ENCODE measurements at places on chromosomes 3 and 15.
A peak's percentile ranks its signal among the peaks of the same experiment; 100 is the strongest.

DNA sequence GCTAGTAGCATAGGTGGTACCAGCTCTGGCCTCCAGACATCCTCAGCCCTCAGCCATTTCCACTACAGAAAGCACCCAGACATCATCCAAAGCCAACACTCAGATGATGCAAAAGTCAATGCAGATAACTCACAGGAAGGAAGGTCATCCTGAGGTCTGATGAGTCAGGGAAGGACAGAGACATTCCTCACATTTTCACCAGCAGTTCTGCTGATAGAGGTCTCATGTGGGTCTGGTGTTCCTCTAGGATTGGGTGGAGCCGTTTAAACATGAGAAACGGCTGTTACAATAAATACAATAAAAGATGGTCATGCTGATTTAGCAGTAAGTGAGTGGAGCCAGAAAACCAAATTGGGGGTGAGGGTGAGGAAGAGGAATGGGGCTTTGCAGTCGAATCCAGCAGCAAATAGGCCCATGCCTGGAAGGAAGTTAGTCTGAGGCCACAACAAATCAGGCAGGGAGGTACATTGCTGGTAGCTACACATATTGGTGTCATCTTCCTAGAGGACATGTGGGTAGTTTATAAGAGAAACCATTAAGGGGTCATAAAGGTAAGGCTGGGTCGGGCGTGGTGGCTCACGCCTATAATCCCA lies 33.3 kb upstream of the FLNB start:
- no peak for DNase-seq

GRCh38 chr15:77440378-77440999 lies 19.8 kb downstream of the HMG20A start:
- DNase-seq = no peak

- peak; percentile 59 for DNase-seq
Observed at GRCh38 chr15:65833501-65834205, 35.6 kb upstream of the RAB11A start.

GRCh38 chr15:42696626-42697025 lies 40.3 kb downstream of the CDAN1 start:
- no peak for DNase-seq

DNA sequence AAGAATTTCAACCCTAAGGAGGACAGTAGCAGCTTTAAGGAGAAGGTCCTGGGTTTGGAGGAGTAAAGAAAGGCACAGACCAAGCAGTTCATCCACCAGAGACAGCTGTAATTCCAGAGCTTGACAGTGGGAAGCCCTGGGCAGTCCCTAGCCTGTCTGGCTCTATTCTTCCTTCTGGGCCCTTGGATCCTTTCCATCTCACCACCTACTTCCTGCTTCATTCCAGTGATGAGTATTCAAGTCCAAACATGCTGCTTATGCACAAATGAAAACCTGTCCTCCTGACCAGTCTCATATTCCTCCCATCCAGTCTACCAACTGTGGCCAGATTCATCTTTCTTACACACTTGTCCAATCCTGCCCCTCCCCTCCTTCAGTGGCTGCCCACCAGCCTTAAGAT lies 171.4 kb downstream of the CNTN3 start:
- DNase-seq = no peak

GRCh38 chr3:12399226-12399625 lies 85.1 kb upstream of the TSEN2 start:
- DNase-seq = no peak

DNA sequence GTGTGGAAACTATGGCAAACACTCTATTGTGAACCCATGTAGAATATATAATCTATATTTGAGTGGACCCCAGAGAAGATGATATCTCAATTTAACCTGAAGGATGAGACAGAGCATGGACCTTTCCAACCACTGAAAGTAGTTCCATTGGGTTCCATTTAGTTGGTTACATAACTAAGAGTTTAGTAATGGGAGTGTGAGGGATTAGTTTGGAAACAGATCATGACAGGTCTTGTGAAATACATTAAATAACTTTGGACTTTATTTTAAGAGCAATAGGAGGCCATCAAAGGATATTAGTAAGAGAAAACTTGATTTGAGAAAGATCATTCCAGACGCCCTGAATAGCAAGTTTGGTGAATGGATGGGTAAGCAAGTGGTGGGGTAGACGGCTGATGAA lies 487.2 kb upstream of the ROBO2 start:
- no peak for DNase-seq

GRCh38 chr3:85838921-85839320 lies 880.1 kb downstream of the CADM2 start:
- DNase-seq = no peak

DNA sequence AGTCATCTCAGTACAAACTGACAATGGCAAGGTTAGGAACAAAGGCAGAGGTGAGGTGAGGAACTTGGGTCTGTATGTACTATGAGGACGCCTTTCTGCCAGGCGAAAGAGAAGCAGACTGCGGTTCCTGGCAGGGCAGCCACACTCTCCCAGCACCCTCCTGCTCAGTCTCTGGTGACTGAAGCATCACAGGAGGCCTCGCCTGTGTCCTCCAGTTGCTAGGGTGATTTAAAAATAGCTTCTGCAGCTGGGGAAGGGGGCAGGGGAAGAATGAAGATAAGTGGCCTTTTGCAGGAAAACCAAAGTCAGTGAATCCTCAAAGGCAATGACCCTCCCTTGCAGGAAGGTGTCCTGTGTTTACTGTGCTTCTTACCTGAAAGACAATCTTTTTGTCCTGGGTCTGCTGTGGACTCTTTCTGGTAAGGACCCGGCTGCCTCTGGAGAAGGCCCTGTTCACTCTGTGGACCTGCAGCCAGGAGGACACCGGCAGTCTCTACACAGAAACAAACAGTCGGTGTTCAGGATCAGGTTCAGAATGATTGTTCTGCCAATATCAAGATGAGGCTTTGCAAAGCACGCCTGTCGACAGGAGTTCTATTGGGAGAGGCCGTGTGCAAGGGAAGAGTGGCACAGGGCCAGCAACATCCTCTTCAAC lies 65.7 kb upstream of the DGKG start:
- no peak for DNase-seq

GRCh38 chr3:189702066-189702646 lies 71.0 kb downstream of the TP63 start:
- DNase-seq = no peak

GRCh38 chr3:126578702-126579101 lies 20.0 kb upstream of the C3orf22 start:
- no peak for DNase-seq

DNA sequence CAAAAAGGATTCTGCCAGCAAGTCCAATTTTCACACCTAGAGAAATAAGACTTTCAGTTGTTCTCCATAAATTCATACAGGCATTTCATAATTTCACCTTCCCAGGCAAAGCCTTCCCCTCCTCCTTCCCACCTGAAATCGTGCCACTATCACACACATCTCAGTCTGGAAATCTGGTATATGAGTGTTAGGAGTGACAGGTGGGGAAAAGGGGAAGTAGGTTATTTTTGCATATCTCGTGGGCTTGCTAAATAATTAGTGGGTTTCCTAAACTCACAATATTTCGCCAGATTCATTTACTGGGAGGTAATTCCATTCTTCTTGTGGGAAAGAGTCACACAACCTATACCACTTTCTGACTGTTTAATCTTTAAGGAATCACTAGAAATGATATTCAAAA lies 7.4 kb downstream of the ALDH1A2 start:
- DNase-seq = no peak

- no peak for DNase-seq
Observed at GRCh38 chr3:57966829-57967228, 41.4 kb upstream of the FLNB start.

- DNase-seq = no peak
Observed at GRCh38 chr3:123120573-123120972, 53.7 kb downstream of the PDIA5 start.

DNA sequence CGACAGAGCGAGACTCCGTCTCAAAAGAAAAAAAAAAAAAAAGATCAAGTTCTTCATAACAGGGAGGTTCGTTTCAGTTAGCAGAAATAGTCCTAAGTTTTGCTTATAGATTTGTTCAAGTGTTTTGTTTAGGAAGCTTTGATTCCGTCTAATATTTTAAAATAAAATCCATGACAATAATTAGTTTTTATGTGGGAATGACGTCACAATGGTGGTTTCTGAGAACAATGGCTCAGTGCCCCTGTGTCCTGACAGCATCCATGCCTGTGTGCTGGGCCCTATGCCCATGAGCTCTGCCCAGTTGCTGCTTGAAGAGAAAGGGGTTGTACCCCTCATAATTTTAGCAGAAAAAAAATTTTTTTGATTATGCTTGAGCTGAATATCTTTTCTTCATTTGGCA lies 134.0 kb downstream of the SST start:
- no peak for DNase-seq

DNA sequence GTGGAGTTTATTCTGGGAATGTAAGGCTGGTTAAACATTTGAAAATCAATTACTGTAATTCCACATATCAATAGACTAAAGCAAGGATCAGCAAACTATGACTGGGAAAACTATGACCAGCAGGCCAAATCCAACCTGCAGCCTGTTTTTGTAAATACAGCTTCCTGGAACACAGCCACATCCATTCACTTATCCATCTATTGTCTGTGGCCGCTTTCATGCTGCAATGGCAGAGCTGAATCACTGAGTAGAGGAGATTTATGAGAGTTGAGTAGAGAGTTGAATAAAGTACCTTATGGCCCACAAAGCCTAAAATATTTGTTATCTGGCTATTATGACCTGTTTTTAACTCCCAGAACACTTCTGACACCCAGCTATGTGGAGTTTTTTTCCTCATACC lies 12.2 kb downstream of the MYLK start:
- no peak for DNase-seq

DNA sequence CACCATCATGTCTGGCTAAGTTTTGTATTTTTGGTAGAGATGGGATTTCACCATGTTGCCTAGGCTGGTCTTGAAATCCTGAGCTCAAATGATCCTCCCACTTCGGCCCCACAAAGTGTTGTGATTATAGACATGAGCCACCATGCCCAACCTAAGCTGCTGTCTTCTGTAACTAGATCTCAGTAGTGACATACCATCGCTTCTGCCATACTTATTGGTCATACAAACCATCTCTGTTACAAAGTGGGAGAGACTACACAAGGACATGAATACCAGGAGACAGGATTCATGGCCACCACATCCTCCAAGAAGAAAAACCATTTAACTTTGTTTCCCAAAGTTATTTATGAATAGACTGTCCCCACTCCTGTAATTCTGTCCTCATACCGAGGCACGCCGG lies 81.3 kb downstream of the SMAD6 start:
- DNase-seq = no peak

DNA sequence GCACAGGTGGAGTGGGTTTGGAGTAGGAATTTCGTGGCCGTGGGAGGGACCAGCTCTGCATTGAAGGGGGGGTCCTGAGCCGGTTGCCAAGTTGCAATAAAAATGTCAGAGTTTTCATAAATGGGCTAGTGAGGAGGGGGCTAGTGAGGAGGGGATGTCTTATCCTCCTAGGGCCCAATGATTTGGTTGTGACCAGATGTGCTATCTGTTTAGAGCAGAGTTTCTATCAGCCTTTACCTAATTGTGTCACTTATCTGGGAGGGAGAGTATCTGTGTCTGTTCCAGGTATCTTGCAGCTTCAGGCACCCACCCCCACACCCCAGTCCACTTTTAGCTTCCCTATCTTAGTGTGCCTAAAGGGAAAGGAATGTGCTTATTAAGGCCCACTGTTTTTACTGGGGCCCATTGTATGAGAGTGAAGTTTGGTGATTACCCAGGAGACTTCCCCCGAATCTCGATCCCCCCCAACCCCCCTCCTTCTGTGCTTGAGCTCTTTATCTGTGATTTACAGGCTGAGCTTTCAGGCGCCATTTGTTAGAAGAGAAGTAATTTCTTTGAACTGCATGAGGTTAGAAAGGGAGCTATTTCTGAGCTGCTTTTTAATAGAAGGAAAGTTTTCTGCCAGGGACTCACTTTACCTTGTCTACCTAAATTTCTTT lies 42.6 kb downstream of the PPCDC start:
- DNase-seq = no peak

DNA sequence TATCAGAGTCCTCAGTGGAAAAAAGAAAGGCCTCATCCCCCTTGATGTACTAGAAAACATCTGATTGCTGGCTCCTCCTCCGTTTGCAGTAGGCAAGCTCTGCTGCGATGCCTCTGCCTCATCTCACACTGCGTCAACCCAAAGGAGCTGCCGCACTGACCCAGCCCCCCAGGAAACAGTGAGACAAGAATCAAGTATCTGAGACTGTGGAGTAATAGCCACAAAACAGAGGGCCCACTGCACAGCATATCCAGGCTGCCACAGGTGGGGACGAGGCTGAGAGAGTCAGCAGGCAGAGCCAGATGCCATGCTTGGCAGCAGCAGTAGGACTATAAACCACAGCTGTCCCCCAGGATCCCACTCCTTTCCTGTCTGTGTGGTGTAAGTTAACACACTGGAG lies 165.9 kb downstream of the STAC start:
- no peak for DNase-seq

DNA sequence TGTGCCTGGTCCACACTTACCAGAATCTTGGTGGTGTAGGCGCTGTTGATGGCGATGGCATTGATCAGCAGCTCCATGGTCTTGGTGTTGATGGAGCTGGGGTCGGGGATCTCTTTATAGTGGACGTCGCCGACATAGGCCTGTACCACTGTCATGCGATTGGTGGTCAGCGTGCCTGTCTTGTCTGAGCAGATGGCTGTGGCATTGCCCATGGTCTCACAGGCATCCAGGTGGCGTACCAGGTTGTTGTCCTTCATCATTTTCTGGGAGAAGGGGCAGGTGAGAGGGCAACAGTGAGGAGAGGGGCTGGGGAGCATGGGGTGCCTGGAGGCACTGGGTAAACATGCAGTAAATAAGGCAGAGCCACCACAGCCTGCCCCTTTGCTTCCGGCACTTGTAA lies 50.9 kb upstream of the SEC13 start:
- DNase-seq = no peak

DNA sequence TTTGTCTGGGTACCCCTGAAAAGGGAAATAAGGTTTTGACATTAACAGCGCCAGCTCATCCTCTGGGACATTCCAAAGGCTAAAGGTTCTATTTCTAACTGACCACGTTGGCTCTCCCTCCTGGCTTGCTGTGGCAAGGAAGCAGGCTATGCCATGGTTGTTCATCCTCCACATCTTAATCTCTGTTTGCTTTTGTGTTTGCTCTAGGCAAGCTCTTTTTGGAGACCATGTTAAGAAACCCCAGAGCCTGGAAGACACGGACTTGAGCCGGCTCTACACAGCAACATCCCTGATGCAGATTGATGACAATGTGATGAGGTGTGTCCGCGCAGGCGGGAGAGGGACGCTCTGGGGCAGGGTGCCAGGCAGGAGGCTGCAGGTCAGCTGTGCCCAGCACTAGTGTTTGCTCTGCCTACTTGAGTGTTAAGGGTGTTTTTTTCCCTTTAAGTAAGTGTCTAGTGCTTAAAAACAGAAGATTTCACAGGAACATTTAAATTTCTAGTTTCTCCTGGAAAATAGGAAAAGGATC lies 33.3 kb downstream of the RLBP1 start:
- DNase-seq = no peak

- DNase-seq = no peak
Observed at GRCh38 chr15:60184579-60184978, 180.5 kb downstream of the FOXB1 start.

All from CD4-positive, alpha-beta T cell treated with Interleukin-4 for 4 hours (primary cell).